T-cell (primary cell): ENCODE measurements at places on chromosomes 5 and 9. TPM values are rescaled to one million over a fixed set of nuclear protein-coding genes. Genes with fewer than 3 reads are reported as not detected.

LCNL1 gene
- total RNA-seq, result 2.2 TPM

IRX2 gene
- 0.13 TPM for total RNA-seq

TAF11L5 gene
- not detected for total RNA-seq

GABRA6 gene
- not detected for total RNA-seq

FGF18 gene
- not detected for total RNA-seq

SLC25A48 gene
- total RNA-seq, result not detected

SGTB gene
- 35.0 TPM for total RNA-seq
